ENCODE measurements at places on chromosomes 6 and 20. TPM values are rescaled to one million over a fixed set of nuclear protein-coding genes. Genes with fewer than 3 reads are reported as not detected.

The KIF25 gene
- not detected for total RNA-seq

- DNase-seq = no peak
Observed at GRCh38 chr20:3082306-3082951, 2.1 kb downstream of the AVP start.

GRCh38 chr20:58978351-58979190 lies 2.5 kb upstream of the NELFCD start:
- no peak for DNase-seq

DNA sequence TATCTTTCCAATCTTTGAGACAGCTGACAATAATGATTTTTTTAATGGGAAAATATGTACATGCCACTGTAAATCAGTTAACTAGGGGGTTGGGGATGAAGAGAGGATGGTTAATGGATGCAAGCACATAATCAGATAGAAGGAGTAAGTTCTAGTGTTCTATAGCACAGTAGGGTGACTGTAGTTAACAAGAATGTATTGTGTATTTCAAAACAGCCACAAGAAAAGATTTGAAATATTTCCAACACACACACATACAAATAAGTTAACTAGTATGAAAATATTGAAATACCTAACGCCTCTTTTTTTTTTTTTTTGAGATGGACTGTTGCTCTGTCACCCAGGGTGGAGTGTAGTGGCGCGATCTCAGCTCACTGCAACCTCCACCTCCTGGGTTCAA lies 153.4 kb upstream of the SALL4 start:
- DNase-seq = no peak

The ETV7 gene
- 5.9 TPM for total RNA-seq

- DNase-seq = no peak
Observed at GRCh38 chr20:53331151-53331973, 262.3 kb downstream of the ZNF217 start.

The COX4I2 gene
- total RNA-seq = not detected

- no peak for DNase-seq
Observed at GRCh38 chr6:72931325-72931887, 293.9 kb downstream of the KHDC1L start.

GRCh38 chr20:59566631-59567524 lies 37.5 kb upstream of the PHACTR3 start:
- DNase-seq = no peak

GRCh38 chr6:104226790-104227446 lies 632.8 kb downstream of the HACE1 start:
- DNase-seq = no peak

GRCh38 chr6:65531533-65531932 lies 175.5 kb downstream of the EYS start:
- DNase-seq = no peak

The BTNL2 gene
- not detected for total RNA-seq

The LAMA5 gene
- total RNA-seq = 1.9 TPM

- peak; percentile 69 for DNase-seq
Observed at GRCh38 chr6:12138381-12138780, 126.3 kb downstream of the HIVEP1 start.

The SCRT2 gene
- not detected for total RNA-seq

GRCh38 chr20:58469616-58470015 lies 45.6 kb downstream of the APCDD1L start:
- DNase-seq = no peak

The NNAT gene
- total RNA-seq = not detected

The MICB gene
- total RNA-seq = 44.1 TPM

DNA sequence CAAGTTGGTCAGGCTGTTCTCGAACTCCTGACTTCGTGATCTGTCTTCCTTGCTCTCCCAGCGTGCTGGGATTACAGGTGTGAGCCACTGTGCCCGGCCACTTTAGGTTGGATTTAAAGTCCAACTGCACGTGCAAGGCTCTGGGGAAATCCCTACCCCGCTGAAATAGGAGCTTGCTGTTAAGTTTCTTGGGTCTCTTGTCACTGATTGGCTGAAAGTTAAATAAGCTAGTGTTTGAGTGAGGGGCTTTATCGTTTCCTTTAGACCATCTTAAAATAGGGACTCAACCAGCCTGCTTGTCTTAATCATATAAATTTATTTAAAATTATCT lies 11.1 kb upstream of the SERINC1 start:
- no peak for DNase-seq

- no peak for DNase-seq
Observed at GRCh38 chr6:156780962-156781853, 4.0 kb downstream of the ARID1B start.

- DNase-seq = no peak
Observed at GRCh38 chr6:109222848-109223247, 127.5 kb downstream of the CEP57L1 start.

DNA sequence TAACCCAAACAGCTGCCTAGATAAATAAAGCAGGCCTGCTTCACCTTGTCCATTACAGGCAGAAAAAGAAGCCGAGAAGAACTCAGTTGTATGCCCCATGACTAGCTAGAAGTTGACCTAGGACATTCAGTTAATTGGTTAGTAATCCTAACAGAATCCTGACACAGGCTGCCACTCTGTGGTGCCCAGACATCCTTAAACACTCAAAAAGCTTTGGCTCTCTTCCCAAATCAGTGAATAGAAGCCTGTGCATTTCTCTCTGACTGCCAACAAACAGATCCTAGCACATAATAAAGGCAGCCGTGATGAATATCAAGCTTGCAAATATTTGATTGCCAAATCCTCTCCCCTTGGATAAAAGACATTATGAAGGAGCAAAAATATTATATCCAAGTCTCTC lies 519.1 kb upstream of the EYS start:
- DNase-seq = no peak

- DNase-seq = no peak
Observed at GRCh38 chr6:156938143-156938542, 161.0 kb downstream of the ARID1B start.

The FHL5 gene
- not detected for total RNA-seq

Measured in activated CD8-positive, alpha-beta memory T cell treated with anti-CD3 and anti-CD28 coated beads, Interleukin-2, amount 10 ng/mL, durations not matched to agents 7 days and 5 days (primary cell).